ENCODE measurements at places on chromosomes 5 and 9.
A peak's percentile ranks its signal among the peaks of the same experiment; 100 is the strongest.

GRCh38 chr9:96302021-96302420 lies at the start of gene HSD17B3:
Gene HSD17B3, minus strand, starts transcription at chr9:96302176. Its CDS starts 72 bp downstream, at chr9:96302104.
- no peak for DNase-seq

DNA sequence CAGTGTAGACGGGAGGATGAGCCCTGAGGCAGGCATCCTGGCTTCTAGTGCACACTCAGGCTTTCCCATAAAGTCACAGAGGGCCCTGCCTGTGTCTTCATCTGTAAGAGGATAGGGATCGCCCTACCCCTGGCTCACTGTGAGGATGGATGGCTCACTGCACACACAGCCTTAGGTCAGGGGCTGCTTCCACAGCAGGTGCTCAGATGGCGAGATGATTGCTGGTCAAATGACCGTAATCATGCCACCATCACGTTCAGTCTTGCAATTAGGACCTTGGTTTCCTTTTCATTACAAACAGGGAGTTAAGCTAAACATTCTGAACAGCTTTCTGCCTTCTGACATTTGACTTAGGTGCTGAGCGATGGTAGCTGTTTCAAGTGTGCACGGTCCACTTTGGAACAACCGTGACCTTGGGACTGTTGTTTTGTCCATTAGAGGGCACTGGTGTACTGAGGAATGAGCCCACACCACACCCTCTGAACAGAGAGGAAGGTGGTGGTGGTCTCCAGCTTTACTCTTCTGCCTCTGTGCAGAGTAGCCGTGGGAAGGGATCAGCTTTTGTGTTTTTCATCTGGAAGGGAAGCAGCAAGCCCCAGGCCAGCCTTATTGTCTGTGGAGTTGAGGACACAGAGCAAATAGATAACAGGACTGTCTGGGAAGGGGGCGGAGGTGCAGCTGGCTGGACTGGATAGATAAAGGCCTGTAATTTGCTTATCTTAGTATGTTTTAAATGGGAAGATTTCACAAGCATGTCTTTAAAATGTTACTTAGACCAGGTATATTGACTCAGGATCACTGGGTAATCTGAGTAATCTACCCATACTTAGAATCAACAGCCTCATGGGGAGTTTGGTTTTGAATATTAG lies 183.1 kb downstream of the TRIO start:
- no peak for DNase-seq

- DNase-seq, result no peak
These were observed 167.8 kb downstream of the GABRB2 start for GRCh38 chr5:161378701-161379100.

GRCh38 chr5:9431496-9432258 lies 114.2 kb downstream of the SEMA5A start:
- no peak for DNase-seq

GRCh38 chr5:128304791-128305190 lies 221.2 kb downstream of the SLC12A2 start:
- no peak for DNase-seq

DNA sequence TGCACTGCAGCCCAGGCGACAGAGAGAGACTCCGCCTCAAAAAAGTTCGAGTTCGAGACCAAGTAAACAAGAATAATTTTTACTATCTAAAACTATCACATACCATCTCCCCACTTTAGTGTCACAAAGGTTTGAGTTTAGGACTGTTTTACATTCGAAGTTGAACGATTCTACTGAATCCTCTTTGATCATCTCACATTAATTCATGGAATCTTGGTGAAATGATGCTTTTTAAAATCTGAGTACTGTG lies 715 bp upstream of the RPS6 start:
- no peak for DNase-seq

DNA sequence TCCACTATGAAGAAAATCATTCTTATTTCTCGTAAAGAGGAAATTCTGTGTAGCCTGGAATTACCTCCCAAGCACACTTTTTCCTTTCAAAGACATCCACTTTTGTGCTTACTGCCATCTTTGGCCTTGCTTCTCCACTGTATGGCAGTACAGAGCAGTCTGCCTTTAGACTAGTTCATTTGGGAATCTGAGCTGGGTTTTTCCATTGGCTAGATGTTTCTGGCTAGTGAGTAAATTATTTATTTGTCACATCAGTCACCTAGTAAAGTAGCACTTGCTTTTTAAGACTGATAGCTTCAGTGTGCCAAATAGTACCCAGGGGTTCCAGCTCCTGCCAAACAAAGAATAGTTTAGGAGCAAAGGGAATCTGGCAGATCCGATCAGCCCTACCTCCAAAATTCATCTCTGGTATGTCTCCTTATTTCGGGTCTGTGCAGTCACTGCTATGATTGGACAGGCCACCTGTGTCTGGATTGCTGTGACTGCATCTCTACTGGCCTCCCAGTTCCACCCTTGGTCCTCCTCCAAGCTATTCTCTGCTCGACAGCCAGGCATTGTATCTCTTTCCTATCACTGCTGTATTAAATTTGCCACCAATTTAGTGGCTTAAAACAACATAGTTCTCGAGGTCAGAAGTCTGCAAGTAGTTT lies 97.6 kb downstream of the NUDT12 start:
- DNase-seq, result no peak

GRCh38 chr9:100222674-100223073 lies 123.6 kb downstream of the INVS start:
- no peak for DNase-seq

DNA sequence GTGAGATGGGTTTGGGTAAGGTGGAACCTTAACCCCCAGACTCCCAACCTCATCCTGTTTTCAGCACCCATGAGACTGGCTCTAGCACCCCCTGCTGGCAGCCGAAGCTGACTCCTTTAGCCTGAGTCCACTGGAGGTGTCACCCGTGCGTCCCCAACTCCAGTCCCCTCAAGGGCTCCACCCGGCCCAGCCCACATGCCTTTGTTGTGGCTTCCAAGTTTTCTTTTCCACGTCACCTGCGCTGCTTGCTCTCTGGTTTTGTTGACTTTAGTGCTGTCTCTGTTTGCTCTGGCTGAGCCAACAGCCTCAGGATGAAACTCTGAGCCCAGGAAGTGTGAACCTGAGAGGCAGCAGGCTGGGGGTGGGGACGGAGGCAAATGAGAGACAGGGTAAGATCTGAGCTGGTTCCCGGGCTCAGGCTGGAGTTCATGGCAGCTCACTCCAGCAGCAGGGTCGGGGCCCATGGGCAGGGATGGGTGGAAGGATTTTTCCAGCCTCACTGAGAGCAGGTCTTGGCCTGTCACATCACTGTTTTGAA lies 13.2 kb upstream of the AQP7 start:
- peak; percentile 93 for DNase-seq

DNA sequence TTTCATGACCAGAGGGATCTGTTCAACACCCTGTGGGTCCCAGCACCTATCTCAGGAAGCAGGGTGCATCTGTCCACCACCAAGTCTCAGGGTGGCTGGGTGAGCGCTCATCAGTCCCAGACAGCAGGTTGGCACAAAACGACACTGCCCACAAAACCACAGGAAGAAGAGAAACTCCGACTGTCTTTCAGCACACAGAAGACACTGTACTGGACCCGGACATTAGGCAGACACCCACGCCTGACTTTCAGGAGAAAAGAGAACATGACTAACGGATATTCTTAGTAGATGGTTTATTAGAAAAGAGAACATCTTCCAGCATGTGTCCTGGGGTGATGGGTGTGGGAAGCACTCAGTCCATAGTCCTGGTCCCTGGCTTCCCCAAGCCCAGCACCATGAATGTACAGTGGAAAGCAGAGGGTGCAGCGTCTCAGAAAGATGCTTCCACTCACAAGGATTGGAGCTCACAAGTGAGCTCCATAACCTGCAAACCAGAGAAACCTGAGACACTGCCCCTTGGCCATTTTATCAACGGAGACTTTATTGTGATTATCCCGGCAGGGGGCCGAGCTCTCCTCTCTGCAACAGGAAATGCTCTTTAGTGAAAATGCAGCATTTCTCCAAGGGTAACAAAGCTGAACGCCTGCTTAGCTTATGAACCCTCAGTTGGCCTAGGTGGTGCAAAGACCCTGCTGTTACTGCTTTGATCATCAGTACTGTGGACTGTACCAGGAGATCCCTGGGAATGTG lies 35.8 kb upstream of the LCP2 start:
- peak; percentile 48 for DNase-seq

- DNase-seq, result no peak
These were observed 112.4 kb downstream of the ISL1 start for GRCh38 chr5:51495672-51496071.

- DNase-seq, result no peak
These were observed 100.6 kb downstream of the ANGPTL2 start for GRCh38 chr9:127021664-127022363.

DNA sequence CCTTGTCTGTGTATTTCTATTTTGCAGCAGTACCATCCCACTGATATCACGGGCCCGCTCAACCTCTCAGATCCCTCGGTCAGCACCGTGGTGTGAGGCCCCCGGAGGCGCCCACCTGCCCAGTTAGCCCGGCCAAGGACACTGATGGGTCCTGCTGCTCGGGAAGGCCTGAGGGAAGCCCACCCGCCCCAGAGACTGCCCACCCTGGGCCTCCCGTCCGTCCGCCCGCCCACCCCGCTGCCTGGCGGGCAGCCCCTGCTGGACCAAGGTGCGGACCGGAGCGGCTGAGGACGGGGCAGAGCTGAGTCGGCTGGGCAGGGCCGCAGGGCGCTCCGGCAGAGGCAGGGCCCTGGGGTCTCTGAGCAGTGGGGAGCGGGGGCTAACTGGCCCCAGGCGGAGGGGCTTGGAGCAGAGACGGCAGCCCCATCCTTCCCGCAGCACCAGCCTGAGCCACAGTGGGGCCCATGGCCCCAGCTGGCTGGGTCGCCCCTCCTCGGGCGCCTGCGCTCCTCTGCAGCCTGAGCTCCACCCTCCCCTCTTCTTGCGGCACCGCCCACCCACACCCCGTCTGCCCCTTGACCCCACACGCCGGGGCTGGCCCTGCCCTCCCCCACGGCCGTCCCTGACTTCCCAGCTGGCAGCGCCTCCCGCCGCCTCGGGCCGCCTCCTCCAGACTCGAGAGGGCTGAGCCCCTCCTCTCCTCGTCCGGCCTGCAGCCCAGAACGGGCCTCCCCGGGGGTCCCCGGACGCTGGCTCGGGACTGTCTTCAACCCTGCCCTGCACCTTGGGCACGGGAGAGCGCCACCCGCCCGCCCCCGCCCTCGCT lies 1.9 kb downstream of the LRRC26 start:
- DNase-seq, result no peak

DNA sequence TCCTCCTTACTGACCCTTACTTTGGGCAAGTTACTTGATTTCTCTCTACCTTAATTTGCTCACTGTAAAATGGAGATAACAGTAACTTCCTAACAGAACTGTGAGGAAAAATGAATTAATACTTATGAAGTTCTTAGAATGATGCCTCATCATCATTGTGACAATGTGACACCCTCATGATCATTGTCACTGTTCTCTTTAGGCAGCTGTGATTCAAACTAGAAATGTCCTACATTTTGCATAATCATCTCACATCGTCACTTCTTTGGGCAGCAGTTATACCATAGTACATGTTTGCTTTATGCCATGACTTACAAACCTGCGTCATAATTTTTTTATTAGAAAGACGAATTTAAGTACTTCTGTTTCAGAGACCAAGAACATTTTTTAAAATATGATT lies 9.7 kb downstream of the SLC30A5 start:
- DNase-seq, result no peak

- DNase-seq, result no peak
These were observed 109.5 kb downstream of the SMIM23 start for GRCh38 chr5:171895081-171895480.

DNA sequence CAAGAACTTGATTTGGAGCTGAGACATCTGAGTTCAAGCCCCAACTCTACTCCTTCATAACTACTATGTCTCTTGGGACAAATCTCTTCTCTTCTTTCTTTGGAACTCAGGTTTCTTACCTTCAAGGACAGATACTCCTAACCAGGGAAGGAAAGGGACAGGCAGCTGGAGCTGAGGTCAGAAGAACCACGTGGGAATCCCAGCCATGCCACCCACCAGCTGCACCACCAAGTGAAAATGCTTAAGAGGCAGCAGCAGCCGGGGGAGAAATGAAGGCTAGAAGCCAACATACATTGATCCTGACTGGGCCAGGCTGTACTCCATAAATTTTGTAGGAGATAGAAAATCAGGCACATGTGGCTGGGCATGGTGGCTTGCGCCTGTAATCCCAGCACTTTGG lies 9.6 kb upstream of the OR5C1 start:
- DNase-seq, result no peak

DNA sequence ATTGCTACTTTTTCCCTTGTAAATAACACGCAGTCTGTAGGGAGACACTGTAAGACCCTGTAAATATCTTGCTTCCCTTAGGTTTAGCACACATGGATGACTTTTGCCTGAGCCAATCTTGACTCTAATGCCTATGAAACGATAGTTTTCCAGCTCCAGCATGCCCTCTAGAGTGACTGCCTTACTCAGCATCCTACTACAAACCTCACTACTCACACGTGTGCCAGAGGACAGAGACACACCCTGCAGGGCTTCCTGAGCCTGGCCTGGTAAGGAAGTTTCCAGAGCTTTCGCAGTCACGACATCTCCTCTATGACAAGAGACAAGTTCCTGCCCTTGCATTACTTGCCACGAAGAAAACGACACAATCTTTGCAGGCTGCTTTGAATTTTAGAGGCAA lies 138.1 kb downstream of the ATPSCKMT start:
- DNase-seq, result no peak

DNA sequence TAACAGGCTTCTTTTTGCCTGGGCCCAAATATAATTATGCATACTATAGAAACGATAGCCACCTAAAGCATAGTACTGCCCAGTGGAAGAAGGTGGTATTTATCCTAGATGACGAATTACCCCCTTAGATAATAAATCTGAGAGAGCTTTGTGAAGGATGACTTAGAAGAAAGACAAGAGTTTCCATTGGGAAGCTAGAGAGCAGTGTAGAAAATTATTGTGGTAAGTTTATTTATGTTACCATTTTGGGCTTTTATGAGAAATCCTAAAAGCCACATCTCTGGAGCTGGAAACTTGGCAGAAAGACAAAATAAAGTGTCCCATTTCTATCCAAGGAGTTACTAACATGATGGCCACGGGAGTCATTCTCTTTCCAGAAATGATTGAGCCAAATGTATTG lies 172.0 kb upstream of the SEMA6A start:
- no peak for DNase-seq

GRCh38 chr5:78377056-78377717 lies 16.8 kb downstream of the SCAMP1 start:
- DNase-seq, result no peak

DNA sequence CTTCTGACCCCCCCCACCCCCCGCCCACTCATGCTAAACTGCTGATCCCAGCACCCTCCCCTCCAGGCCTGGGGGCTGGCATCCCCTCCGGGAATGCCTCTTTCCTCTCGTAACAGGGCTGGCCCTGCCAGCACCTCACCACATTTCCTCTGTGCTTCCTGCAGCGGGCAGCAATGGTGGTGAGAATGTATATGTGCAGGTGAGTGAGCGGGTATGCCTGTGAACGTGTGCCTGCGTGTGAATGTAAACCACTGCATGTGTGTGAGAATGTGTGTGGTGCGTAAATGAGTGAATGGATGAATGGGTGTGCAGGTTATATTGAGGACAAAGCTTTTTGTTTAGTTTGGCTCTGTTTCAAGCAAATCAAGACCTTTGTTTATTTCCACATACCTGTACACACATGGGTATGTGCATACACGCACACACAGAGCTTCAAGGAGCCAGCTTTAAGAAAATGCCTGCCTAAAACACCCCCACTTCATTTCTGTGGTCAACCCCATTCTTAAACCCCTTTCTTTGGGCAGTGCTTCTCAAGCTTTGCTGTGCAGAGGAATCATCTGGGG lies 95.7 kb upstream of the SHB start:
- DNase-seq, result no peak
